Putamen (tissue), 1 donor: ENCODE measurements at places on chromosomes 13 and 19.
A peak's percentile ranks its signal among the peaks of the same experiment; 100 is the strongest.

GRCh38 chr13:88086577-88086976, 415.4 kb downstream of the SLITRK5 start:
- DNase-seq, result no peak

GRCh38 chr13:23488442-23488841, 54.9 kb upstream of the SACS start:
- no peak for DNase-seq

DNA sequence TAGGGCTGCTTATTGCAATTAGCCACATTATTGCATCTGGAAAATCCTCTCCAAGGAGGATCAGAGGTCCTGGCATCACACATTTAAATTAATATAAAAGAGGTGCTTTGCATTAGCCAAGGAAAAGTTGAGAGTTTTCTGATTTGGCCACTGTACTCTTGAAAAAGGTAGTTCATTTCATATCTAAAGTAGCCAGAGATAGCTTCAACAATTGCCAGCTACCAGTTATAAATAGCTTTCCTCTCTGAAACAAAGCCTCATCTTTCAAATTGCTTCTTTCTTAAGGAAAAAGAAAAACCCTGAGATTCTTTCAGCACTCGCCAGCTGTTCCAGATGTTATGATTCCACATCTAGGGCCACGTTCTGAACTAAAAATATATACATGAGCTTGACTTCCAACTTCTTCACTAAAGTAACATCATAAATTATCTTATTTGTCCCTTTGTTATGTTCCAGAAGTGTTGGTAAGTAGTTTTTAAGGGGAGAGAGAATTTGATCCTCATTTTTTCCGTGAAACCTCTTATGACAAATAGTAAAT, 69.6 kb downstream of the ERCC5 start:
- no peak for DNase-seq

GRCh38 chr19:45455707-45456499, 11.9 kb upstream of the FOSB start:
- DNase-seq, result no peak

- DNase-seq, result no peak
Observed at GRCh38 chr13:31495336-31495735, 244.0 kb upstream of the RXFP2 start.

DNA sequence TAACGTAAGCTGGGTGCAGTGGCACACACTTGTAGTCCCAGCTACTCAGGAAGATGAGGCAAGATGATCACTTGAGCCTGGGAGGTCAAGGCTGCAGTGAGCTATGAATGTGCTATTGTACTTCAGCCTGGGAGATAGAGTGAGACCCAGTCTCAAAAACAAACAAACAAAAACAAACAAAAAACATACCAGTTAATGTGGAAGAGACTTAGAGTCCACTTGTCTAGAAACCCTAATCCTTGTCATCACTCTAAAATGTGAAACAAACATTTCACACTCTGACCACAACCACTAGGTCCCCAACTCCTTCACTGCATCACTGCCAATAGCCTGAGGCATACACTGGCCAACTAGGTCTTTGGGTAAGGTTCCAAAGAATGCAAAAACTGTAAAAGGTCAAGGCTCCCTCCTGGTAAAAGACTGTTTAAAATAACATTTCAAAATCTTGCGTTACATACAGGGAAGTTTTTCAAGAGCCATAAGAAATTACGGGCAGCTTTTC, 28.6 kb upstream of the CYP2B6 start:
- no peak for DNase-seq

DNA sequence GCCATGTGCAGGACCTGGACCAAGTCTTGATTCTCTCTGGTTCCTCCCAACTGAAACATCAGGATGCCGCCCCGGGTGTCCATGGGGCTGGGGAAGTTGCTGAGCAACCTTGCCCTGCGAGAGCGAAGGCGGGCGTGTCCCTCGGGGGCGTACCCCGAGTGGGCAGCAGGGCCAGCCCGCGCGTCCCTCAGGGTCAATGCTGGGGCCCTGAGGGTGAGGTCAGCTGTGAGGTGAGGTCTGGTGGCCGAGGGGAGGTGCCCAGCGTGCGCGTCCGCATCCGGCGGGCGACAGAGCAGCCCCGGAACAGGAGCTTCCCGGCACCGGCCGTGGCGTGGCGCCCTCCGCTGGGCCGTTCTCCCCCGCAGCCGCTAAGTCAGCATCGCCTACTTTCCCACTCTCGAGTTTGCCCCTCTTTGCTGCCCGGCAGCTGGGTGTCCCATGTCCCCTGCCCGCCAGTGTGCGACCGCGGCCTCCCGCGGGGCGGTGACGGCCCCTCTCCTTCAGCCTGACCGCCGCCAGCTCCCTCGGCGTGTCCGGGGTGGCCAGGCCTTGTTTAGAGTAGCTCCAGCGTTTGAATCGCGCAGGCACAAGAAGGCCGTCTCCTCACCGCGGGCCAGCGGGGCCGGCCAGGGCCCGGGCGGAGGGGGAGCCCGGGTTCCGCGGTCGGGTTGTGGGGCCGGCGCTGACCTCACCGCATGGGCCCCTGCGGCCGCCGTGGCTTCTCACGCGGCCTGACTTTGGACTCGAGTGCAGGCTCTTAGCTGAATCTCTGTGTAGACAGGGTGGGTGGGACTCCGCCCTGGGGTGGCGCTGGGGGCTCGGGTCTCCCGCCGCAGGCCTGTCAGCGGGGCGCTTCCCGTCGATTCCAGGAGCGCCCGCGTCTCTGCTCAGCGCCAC, 33.0 kb downstream of the GJA3 start:
- peak; percentile 58 for DNase-seq

DNA sequence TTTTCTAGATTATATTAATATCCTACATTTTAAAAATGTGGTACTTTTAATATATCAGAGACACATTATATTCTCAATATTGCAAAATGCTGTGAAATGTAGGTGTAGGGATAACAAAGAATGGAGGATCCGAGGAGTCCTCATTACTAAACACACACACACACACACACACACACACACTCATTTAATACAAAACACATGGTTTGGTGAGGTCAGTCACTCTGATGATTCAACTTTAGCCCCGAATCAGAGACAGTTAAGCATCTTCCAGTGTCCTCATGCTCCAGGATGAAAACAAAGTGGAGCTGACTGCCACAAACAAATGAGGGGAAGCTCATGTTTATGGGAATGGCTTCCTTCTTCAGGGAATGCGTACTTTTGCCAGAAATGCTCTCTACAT, 147.5 kb downstream of the CYSLTR2 start:
- DNase-seq, result no peak

DNA sequence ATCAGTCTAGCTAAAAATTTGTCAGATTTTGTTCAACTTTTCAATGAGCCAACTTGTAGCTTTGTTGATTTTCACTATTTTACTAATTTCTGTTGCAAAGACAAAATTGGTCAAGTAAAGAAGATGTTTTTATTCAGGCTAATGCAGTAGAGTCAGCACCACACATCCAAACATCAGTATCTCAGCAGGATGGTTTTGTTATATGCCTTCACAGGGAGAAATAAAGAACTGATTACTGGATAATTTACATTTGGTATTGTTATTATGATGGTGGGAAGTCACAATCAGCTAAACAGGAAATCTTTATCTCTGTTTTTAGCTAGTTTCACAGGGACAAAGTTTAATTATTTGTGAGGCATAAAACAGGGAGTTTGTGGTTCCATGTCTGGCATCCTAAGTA, 713.4 kb downstream of the SLITRK5 start:
- DNase-seq, result no peak

DNA sequence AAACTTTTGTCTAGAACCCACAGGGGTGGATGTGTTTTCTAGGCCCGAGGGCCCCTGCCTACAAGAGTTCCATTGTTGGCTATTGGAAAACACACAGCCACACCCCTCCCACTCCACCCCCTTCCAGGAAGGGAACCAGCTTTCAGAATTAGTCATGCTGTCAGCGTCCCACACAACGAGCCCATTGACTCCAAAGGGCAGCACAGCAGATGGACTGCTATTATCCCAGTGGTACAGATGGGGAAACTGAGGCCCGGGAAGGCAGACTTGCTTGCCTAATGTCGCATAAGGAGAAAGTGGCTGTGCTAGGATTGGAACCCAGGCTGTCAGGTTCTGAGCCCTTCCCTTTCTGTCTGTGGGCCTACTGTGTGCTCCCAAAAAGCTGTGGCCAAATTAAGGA, 8.1 kb upstream of the FXYD3 start:
- DNase-seq, result peak; percentile 96

DNA sequence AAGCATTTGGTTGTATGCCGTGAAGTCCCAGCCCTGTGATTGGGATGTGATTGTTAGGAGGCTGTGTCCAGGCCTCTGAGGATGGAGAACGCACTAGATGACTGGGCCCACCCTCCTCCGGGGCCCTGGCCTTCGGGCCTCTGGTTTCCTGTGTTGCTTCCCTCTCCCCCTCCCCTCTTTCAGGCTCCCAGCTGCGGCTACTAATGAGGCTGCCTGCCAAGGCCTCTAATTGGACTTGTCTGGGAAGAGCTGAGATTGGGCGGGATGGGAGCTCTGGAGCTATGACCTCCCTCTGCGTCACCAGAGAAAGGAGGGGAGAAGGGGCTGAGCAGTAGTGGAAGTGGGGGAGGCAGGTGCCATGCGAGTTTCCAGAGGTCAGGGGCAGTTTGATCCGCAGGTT, 9.9 kb downstream of the PTH2 start:
- no peak for DNase-seq

DNA sequence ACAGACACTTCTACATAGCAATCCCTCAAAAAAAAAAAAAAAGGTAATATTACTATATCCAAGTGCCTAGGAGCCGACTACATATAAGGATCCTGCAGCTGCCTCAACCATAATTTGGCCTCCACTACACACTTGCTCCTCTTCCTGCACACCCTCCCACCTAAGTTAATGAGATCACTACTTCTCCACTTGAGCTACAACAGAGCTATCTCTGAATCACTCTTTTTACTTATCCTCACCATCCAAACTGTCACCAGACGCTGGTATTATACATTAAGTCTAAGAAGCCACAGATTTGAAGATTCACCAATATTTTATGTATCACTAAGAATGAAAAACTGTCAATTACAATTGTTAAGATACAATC, 8.3 kb downstream of the OBI1 start:
- DNase-seq, result no peak

- no peak for DNase-seq
Observed at GRCh38 chr19:12921047-12921446, 2.0 kb upstream of the SYCE2 start.

DNA sequence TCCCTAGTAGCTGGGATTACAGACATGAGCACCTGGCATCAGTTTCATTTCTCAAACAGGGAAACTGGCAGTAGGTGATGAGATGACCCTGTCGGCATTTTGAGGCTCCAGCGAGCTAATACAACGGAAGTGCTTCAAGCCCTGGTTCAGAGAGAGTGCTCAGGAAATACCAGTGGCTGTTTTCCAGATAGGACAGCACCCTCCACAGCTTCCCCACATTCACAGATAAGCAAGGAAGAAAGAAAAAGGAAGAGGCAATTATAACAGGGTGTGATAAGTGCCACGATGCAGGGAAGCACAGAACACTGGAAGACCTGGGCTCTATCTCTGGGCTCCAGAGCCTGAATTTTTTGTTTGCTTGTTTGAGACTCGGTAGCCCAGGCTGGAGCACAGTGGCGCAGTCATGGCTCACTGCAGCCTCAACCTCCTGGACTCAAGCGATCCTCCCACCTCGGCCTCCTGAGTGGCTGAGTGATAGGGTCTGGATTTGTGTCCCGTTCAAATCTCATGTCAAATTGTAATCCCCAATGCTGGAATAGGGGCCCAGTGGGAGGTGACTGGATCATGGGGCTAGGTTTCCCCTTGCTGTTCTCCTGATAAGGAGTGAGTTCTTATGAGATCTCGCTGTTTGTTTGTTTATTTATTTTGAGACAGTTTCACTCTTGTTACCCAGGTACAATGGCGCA, 43.5 kb downstream of the PIN1 start:
- no peak for DNase-seq

DNA sequence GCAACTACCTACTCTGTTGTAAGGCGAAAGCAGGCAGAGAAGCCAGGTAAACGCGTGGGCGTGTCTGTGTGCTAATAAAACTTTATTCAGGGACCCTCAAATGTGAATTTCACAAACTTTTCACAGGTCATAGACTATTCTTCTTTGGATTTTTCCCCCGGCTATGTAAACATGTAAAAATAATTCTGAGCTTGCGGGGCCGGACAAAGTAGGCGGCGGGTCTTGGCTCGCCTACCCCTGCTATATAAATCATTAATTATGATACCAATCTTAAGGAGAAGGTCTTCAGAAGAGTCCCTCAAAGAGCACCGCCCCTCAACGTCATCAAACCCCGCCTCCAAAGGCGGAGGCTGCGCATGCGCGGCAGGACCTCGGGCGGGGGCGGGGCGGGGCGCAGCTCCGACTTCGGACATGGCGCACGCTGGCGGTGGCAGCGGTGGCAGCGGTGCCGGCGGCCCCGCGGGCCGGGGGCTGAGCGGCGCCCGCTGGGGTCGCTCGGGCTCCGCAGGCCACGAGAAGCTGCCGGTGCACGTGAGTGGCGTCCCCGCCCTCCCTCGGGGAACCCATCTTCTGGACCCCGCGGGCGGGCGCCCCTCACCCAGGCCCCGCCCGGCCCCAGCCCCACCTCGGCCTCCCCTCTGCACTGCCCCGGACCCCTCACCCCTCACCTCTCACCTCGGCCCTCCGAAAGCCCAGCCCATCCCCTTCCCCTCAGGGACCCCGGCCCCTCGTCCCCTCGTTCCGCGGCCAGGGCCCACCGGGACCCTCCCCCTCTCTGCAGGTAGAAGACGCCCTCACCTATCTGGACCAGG, at the start of gene SIN3B:
Gene SIN3B (plus strand): TSS at position 389 of the 812 bp plus-strand sequence. CDS start 23 bp downstream, at position 412.
- DNase-seq, result peak; percentile 89

- no peak for DNase-seq
Observed at GRCh38 chr19:39805104-39805503, 26.4 kb downstream of the LEUTX start.

- DNase-seq, result no peak
Observed at GRCh38 chr13:81171065-81171647, 830.2 kb upstream of the SPRY2 start.

DNA sequence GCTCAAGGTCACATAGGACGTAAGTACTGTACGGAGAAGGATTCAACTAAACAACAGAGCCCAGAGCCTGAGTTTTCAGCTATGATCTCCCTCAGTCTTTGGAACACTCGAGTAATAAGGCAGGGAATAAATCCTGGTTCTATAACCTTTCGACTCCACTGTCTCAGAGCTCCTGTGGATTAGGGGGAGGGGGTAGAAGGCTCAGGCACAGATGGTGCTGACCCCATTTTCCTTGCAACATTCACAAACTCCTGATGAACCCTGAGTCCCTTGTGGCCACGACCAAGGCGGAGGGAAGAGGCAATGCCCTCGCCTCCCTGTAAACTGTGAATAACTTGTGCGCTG, 21.4 kb downstream of the NOVA2 start:
- no peak for DNase-seq

- no peak for DNase-seq
Observed at GRCh38 chr19:14441041-14441938, 8.2 kb downstream of the PKN1 start.
